ENCODE measurements at places on chromosomes 6 and 20.

DNA sequence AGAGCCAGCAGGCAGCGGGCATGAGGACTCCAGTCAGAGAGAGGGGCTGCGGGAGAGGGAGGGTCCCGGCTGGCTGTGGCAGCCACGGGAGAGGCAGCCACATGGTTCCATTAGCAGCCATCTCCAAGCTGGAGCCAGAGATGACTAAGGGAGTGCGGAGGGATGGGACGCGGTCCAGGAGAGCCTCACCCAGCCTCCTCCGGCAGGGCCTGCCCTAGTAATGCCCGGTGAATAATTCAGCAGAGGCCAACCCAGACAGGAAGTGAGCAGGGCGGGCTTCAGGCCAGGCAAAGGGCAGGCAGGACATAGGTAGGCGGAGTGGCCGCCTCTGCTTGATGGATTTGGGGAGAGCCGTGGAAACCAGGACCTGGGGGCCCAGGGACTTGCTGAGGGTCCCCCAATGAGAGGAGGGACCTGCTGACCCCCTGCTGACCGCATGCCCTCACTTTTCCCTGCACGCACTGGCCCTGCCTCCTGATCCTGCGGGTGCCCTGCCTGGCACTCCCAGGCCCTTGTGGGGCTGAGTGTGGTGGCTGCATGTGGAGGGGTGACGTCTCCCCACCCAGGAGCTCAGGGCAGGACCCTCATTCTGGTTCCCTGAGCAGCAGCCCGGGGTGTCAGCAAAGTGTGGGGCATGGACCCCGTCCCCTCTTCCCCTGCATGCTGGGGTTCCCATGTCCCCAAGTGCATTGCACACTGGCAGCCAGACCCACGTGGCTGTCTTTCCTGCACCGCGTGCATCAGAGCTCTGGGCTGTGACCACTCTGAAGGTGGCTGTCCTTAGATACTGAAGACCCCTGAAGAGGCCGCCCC lies 51.8 kb upstream of the SLCO4A1 start:
- no peak for DNase-seq

GRCh38 chr20:54208548-54209176 lies 775 bp downstream of the PFDN4 start:
- no peak for DNase-seq

- no peak for DNase-seq
Measured at GRCh38 chr6:131918650-131919355, 32.4 kb downstream of the CCN2 start.

GRCh38 chr20:14422892-14423291 lies 85.5 kb upstream of the FLRT3 start:
- DNase-seq, result no peak

DNA sequence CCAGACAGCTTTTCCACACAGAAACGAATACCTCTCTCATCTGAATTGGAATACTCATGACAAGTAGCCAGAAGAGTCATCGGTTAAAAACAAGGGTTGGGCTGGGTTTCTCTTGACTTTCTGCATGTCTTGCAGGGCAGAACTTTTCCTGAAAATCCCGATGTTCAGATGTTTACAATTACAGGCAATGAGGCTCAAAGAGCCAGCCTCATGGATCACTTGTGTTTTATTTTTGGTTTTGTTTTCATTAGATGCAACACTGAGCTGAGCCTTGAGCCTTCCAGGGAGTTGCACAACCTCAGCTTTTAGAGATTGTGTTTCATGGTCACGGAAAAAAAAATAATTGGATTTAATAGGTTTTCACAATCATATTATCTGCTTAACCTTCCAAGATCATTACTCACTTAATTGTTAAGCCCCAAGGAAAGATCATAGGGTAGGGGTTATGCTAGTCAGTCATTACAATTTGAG lies 288.1 kb upstream of the PRDM1 start:
- no peak for DNase-seq

DNA sequence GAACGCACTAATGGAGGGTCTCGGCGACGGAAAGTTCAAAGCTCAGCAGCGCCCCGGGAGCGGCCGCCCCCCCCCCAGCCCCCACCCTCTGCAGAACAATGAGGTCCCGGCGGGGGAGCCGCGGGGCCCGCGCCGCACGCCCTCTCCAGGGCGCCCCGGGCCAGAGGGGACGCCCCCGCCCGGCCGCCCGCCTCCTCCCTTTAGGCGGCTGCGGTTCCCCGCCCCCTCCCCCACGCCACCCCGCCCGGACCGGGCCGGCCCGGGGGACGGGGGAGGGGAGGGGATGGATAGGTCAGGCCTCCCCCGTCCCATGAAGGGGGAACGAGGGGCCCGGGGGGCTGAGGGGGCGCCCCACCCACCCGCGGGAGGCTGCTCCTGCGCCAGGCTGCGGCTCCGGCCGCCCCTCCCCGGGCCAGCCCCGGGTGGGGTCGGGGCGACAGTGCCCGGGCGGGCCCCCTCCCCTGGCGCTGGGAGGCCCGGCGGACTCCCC lies 1.5 kb downstream of the NOL4L start:
- DNase-seq, result no peak

DNA sequence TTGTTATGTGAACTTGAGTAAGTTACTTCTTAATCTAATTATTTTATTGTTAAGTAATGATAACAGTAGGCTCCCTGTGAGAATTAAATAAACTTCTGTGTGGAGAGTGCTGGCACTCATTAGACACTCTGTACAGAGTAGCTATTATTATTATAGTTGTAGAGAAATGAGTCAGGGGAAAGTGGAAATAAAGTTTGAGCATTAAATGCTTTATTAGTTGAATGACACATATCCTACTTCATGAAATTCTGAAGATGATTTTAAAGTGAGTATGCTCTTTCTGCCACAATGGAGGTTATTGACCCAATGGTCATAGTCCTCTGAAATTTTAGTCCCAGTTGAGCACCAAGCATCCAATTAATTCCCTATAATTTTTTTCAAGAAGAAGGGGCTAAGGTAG lies 5.9 kb downstream of the ECI2 start:
- no peak for DNase-seq

- DNase-seq, result no peak
Measured at GRCh38 chr20:31987744-31988143, 19.8 kb downstream of the XKR7 start.

GRCh38 chr6:1129131-1129530 lies 182.8 kb upstream of the FOXQ1 start:
- DNase-seq, result no peak

Measured in activated CD8-positive, alpha-beta memory T cell treated with anti-CD3 and anti-CD28 coated beads for 1 hour (primary cell).